ENCODE measurements at places on chromosomes 16 and 17.

- peak; percentile 42 for DNase-seq
Measured at GRCh38 chr16:67163164-67163998, 1.2 kb upstream of the HSF4 start.

DNA sequence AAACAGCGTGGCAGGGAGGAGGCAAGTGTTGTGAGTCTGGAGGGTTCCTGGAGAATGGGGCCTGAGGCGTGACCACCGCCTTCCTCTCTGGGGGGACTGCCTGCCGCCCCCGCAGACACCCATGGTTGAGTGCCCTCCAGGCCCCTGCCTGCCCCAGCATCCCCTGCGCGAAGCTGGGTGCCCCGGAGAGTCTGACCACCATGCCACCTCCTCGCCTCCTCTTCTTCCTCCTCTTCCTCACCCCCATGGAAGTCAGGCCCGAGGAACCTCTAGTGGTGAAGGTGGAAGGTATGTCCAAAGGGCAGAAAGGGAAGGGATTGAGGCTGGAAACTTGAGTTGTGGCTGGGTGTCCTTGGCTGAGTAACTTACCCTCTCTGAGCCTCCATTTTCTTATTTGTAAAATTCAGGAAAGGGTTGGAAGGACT, at the start of gene CD19:
Gene CD19, plus strand, starts transcription at position 171 of the 425 bp plus-strand sequence. Its CDS starts 30 bp downstream, at position 201.
- peak; percentile 80 for DNase-seq

- DNase-seq = no peak
Measured at GRCh38 chr17:34484193-34484733, 95.1 kb upstream of the TMEM132E start.

DNA sequence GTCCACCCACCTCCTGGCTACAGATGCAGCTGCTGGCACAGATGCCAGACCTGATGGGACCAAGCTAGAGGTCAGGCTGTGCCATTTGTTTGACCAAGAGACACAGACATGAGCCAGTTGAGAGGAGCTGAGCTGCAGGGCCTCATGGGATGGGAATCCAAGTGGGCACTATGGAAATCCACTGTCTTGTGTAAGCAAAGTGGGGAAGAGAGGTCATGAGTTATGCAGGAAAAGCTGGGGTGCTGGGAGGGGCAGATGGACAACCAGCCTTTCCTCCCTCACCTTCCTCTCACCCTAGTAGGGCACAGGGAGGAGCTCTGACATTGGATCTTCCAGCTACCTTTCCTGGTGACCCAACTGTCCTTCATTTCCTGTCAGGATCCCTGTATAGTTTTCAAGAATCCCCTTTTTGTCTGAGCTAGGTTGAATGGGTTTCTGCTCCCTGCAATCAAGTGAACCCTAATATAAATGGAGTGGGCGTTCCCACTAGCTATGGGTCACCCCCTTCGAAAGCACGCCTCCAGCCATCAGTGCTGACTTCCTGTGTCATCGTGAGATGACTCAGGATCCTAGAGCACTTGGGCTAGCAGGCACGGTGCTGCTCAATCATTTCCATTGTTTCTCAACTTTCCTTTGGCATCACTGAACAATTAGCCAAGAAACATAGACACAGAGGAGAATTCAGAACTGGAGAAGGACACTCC, 13.6 kb downstream of the ATPAF2 start:
- DNase-seq = no peak

GRCh38 chr17:34254146-34254545, 939 bp upstream of the CCL2 start:
- no peak for DNase-seq

Data from germinal center (tissue), 1 donor.